Stimulated activated CD8-positive, alpha-beta memory T cell treated with anti-CD3 and anti-CD28 coated beads, Interleukin-15, amount 100 ng/mL, for 4 hours (primary cell): ENCODE measurements at places on chromosomes 1 and 21.

DNA sequence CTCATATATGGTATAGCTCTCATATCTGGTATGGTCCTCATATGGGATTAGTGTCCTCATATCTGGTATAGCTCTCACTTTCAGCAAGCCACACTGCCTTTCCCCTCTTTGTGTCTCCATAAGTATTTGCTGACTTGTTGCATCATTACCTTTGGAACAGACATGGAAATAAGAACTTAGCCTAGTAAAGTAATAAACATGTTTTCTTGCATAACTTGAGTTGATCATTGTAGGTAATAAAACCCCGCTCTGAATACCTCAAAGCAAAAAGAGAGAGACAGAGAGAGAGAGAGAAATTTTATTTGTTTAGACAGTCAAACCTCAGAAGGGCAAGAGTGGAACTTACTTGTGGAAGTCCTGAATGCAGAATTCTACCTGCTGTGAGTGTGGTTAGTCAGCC lies 170.3 kb downstream of the GREM2 start:
- DNase-seq: no peak

- no peak for DNase-seq
Observed at GRCh38 chr1:104906141-104906540, 1156.4 kb downstream of the AMY1C start.

- DNase-seq: no peak
Observed at GRCh38 chr21:46295177-46295770, 9.1 kb downstream of the YBEY start.

DNA sequence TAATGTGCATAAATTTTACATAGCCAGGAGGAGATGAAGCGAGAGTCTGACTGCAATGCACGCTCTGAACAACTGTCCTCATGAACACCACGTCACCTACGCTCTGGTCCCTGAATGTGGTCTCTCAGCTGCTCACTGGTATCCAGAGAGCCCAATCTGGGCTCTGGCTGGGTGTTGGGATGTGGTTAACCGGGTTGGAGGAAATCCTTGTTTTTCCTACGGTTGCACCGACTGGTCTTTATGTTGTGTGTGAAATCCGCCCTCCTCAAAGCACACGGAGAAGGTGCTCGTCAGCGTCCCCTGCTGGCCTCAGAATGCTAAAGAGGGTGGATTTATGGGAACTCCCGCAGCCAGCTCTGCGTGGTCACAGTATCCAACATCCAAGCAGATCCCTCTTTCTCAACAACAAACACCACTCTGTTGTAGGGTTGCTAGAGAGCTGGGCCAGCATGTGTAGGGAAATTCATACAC lies 51.8 kb upstream of the FAM89A start:
- DNase-seq: no peak

GRCh38 chr1:213983493-213984386 lies 4.0 kb upstream of the PROX1 start:
- DNase-seq: no peak

- DNase-seq: no peak
Observed at GRCh38 chr1:239253032-239253431, 133.3 kb upstream of the CHRM3 start.

DNA sequence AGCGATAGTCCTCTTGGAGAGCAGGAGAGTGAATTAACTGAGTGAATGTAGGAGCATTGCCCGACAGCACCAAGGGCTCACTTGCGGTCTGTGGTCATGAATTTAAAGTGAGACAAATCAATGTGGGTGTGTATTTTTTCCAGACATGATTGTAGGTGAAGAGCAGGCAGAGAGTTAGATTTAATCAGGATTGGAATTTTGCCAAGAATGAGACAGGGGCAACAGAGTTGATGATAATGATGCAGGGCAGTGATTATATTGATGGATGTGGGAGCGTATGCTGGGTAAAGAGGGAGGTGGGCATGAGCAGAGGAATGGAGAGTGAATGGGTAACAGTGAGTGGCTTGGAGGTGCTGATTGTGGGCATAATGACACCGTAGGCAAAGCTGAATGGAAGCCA lies 20.0 kb upstream of the SYT6 start:
- DNase-seq: no peak

- no peak for DNase-seq
Observed at GRCh38 chr21:38999161-38999560, 184.1 kb downstream of the PSMG1 start.

GRCh38 chr1:87379306-87379705 lies 50.6 kb downstream of the LMO4 start:
- no peak for DNase-seq

GRCh38 chr21:36728371-36729111 lies 29.6 kb downstream of the SIM2 start:
- DNase-seq: no peak

DNA sequence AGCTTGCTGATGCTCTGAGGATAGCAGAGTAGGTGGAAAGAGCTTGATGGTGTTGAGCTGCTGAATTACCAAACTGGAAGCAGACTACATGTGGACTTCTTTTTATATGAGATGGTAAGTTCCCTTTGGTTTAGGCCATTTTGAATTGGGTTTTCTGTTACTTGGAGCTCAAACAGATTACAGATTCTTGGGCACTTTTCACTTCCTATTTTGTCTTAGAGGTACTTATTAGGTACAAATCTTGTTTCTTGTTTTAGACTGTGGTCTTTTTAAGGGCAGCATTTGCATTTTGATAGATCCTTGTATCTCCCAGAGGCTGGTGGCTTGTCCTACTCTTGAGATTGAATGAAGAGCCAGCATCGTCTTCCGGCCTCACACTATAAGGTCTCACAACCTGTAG lies 70.2 kb downstream of the GADD45A start:
- no peak for DNase-seq

GRCh38 chr1:229325853-229326487 lies 16.9 kb downstream of the CCSAP start:
- DNase-seq: no peak

DNA sequence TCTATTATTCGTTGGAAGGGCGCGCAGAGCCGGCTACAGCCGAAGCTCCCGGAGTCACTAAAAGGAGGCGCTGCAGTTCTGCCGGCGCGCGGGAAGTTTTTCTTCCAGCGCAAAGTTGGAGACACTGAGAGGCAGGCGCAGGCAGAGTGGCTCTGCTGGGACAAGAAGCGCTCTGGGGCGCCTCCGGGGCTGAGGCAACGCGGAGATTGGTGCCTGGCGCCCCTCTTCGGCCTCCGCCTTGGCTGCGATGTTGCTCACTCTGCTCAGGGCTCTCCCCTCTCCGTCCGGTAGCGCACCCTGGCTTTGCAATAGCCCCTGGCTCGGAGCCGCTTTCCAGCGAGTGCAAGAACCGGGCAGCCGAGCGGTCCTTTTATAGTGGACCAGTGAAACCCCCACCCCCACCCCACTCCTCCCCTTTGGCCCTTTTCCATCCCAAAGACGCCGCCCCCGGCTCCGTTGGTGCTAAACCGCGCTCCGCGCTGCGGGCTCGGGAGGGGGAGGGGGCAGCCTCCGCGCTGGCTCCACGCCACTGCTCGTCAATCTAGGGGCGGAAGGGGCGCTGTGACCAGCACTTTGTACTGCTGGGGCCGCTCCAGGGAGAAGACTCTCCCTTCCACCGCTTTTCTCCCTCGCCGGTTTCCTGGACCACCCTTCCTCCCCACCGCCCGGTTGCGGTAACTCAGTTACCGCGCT lies at the start of gene ADAMTS1:
ADAMTS1 (minus strand) TSS at position 344 of the 693 bp plus-strand sequence. CDS start 455 bp downstream, outside the sequence.
- DNase-seq: no peak

DNA sequence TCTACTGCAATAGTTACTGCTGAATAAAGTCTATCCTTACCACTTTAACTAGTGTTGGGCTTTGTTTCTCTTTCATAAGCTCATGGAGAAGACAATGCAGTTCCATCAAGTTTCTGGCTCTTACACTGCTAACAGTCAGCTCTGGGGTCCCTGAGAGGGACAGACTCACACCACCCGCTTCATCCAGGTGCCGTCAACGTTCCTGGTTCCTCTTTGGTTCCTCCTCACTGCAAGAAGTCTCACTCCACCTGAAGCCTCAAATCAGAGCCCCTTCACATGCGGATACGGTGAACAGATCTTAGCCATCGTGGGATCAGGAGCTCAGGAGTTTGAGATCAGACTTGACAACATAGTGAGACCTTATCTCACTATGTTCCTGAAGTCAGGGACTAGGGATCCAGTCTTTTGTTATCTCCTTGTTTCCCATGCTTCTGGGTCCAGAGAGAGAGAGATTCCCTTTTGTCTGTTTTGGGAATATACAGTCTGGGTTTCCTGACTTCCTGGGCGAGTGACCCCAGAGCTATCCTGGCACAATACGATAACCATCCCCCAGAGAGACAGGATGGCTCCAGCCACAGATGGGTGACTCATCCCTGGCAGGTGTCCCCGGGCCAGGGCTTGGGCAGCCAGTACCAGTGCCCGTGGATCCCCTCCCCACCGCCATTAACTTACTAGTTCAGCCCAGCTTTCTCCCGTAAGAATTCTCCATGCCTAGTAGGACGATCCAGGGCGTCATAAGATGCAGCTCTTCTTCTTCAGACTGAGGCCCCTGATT lies 14.3 kb upstream of the PCP4 start:
- no peak for DNase-seq

- no peak for DNase-seq
Observed at GRCh38 chr1:157968508-157968907, 24.9 kb upstream of the KIRREL1 start.

DNA sequence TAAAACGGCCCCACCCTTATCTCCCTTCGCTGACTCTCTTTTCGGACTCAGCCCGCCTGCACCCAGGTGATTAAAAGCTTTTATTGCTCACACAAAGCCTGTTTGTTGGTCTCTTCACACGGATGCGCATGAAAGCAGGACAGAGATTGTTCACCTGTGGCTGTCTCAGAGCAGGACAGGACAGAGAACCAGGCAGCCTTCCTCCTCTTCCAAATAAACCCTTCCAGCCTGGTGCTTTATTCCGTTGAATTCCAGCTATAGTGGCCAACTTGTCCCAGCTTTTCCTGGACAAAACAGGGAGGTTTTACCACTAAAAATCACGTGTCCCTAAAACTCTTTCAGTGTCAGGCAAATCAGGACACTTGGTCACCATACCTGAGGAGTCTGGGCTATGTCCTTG lies 9.5 kb upstream of the DMRTB1 start:
- no peak for DNase-seq

DNA sequence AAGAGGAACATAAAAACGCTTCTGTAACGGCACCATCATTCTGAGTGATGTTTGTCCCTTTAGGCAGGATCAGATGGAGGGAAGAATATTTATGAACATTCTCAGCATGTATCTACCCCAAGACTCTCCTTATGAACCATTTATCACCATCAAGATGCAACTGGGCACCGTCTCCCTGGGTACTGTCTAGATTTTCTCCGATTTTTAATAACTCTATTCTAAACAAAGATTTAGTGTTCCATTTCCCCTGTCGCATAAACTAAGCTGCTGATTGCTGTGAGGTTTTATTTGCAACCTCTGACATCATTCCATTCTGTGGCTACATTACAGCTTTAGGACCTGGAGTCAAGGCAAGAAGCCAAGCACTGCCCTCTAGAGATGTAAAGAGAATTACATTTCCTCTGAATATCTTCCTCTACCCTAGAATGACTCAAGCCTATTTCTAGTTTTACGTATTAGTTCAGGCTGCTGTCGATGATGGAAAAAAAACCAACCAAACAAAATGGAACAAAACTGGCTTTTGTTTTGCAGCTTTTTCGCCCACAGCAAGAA lies 130.1 kb upstream of the MAP1LC3C start:
- DNase-seq: no peak

- peak; percentile 67 for DNase-seq
Observed at GRCh38 chr1:89608319-89608983, 24.5 kb upstream of the LRRC8C start.

- no peak for DNase-seq
Observed at GRCh38 chr1:200733907-200734306, 4.8 kb upstream of the CAMSAP2 start.

DNA sequence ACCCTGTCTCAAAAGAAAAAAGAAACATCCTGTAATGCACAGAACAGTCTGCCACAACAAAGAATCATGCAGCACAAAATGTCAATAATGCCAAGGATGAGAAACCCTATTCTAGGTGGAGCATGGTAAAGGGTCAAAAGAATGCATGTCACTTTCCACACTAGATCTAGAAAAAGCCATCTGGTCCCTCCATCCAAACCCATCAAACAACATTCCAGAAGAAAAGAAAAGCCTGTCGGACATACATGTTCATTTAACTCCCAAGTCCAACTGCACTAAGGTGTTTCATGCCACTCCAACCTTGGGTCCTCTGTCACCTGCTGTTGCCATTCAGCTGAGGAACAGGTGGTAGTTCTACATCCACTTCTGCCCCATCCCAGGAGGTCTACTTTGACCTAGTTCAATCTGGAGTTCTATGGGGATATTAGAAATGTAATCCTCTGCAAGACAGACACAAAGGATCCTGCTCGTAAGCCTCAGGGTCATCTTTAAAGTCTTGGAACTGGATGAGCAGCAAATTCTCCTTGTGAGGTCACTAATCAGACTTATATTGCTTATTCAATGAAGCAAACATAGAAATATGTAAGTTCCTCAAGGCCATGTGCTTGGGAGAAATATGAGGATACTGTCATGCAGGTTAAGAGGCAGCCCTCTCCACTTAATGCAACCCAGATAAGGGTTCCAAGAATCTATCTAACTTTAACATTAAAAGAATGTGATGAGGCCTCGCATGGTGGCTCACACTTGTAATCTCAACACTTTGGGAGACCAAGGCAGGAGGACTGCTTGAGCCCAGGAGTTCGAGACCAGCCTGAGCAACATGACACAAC lies 3.7 kb downstream of the DEDD start:
- no peak for DNase-seq

DNA sequence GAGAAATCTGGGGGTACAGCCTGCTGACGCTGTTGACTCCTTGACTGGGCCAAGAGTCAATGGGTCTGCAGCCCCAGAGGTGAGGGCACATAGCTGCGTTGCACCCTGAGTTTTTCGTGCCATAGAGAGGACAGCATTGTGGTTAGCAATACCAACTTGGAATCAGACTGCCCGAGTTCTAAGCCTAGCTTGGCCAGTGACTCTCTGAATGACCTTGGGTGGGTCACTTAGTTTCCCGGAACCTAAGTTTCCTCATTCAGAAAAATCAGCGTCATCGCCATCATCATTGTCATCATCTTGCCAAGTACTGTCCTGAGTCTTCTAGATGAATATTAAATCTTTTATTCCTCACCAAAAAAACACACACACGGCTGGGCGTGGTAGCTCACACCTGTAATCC lies 151.2 kb upstream of the TMEM51 start:
- DNase-seq: no peak

DNA sequence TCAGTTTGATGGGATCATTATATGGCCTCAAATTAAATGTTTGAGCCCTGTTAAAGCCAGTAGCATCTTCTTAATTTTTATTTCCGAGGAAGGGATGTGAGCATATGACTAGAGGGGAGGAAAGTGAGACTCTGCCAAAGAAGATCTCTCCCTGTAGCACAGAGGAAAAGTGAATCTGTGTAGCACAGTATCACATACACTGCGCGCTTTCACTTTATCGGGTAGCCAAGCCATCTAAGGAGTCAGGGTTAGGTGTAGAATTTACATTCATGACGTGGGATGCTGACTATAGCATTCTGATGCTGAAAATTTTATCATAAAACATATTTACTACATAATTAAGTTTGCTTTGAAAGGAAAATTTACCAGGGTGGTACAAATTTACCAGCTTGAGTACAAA lies 24.0 kb downstream of the LRRC8D start:
- DNase-seq: no peak

GRCh38 chr1:187096689-187097088 lies 267.9 kb downstream of the PLA2G4A start:
- DNase-seq: no peak
